ENCODE measurements at places on chromosomes 16 and 17. TPM values are rescaled to one million over a fixed set of nuclear protein-coding genes. Genes with fewer than 3 reads are reported as not detected.
A peak's percentile ranks its signal among the peaks of the same experiment; 100 is the strongest.

- H3K36me3 ChIP-seq: no peaks in the 10 kb centered on the region
- DNase-seq: no peak
- H3K4me3 ChIP-seq: no peak overlapping the region
- no peak overlapping the region for H3K27ac ChIP-seq
- H3K4me1 ChIP-seq: peaks cover 35% of the 10 kb centered on the region
These were observed 3.0 kb downstream of the LASP1 start for GRCh38 chr17:38872671-38873385.

DNA sequence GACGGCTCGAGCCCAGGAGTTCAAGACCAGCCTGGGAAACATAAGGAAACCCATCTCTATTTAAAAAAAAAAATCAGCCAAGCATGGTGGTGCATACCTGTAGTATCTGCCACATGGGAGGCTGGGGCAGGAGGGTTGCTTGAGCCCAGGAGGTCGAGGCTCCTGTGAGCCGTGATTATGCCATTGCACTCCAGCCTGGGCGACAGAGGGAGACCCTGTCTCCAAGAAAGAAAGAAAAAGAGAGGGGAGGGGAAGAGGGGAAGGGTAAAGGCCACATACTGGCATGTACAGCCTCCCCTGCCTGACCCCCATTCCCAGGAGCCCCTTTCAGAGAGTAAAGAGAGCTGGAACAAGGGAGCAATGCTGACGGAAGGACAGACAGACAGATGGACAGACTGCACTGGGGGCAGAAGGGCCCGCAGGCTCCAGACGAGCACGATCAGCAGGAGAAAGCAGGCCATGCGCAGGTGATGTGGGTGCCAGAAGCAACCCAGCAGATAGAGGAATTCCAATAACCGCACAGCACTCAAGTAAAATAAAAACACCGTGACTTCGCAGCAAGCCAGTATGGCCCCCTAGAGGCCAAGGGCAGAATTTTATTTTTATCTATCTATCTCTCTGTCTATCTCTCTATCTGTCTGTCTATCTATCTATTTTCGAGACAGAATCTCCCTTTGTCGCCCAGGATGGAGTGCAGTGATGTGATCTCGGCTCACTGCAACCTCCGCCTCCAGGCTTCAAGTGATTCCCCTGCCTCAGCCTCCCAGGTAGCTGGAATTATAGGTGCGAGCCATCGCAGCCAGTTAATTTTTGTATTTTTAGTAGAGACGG is 27.1 kb upstream of the SNN start:
- H3K36me3 ChIP-seq: no peaks in the 10 kb centered on the region
- peak; percentile 45 for DNase-seq
- H3K27me3 ChIP-seq: peaks cover 2% of the 10 kb centered on the region
- no peak overlapping the region for H3K27ac ChIP-seq
- peaks cover 3% of the 10 kb centered on the region for H3K4me1 ChIP-seq
- H3K4me3 ChIP-seq: no peak overlapping the region

GRCh38 chr17:12656354-12656753 is 9.3 kb upstream of the MYOCD start:
- H3K4me1 ChIP-seq: no peaks in the 10 kb centered on the region
- H3K4me3 ChIP-seq: no peak overlapping the region

GRCh38 chr17:76493505-76494167 is 7.6 kb downstream of the RHBDF2 start:
- no peak overlapping the region for H3K4me3 ChIP-seq
- no peaks in the 10 kb centered on the region for H3K36me3 ChIP-seq
- H3K27me3 ChIP-seq: no peaks in the 10 kb centered on the region
- peak overlapping the region; percentile 42 for H3K27ac ChIP-seq
- DNase-seq: no peak

DNA sequence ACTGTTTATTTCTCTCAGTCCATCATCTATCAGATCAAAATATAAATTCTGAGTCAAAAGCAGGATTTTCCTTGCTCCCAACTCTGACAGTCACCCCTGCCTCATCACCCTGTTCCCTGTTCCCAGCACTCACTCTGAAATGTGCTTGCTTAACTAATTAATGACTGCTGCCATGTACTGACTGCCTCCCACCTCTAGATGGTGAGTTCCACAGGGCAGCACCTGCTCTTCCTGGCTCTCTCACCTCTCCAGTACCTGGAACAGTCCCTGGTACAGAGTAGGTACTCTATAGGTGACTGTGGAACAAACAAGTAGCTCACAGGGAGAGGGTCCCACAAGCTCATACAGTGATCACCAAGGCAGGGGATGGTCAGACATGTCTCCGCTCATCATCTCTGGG is 114.3 kb upstream of the C16orf82 start:
- DNase-seq: no peak
- no peaks in the 10 kb centered on the region for H3K27me3 ChIP-seq
- H3K36me3 ChIP-seq: no peaks in the 10 kb centered on the region
- H3K27ac ChIP-seq: no peak overlapping the region
- no peak overlapping the region for H3K4me3 ChIP-seq

GRCh38 chr17:45164734-45165269 is 3.1 kb downstream of the HEXIM2 start:
- H3K27ac ChIP-seq: no peak overlapping the region
- no peak overlapping the region for H3K4me3 ChIP-seq
- DNase-seq: no peak
- H3K4me1 ChIP-seq: peaks cover 7% of the 10 kb centered on the region

- H3K36me3 ChIP-seq: no peaks in the 10 kb centered on the region
- DNase-seq: no peak
- no peak overlapping the region for H3K4me3 ChIP-seq
- H3K27me3 ChIP-seq: no peaks in the 10 kb centered on the region
These were observed 696.9 kb downstream of the KCNJ2 start for GRCh38 chr17:70865993-70866804.

GRCh38 chr17:75927286-75927922 is 13.4 kb downstream of the FBF1 start:
- no peaks in the 10 kb centered on the region for H3K4me1 ChIP-seq
- H3K4me3 ChIP-seq: no peak overlapping the region
- H3K27me3 ChIP-seq: no peaks in the 10 kb centered on the region
- no peaks in the 10 kb centered on the region for H3K36me3 ChIP-seq
- no peak overlapping the region for H3K27ac ChIP-seq

- no peak overlapping the region for H3K27ac ChIP-seq
- H3K27me3 ChIP-seq: no peaks in the 10 kb centered on the region
- H3K4me1 ChIP-seq: no peaks in the 10 kb centered on the region
- no peaks in the 10 kb centered on the region for H3K36me3 ChIP-seq
- H3K4me3 ChIP-seq: no peak overlapping the region
These were observed 144.2 kb upstream of the CORO6 start for GRCh38 chr17:29766796-29767327.

GRCh38 chr17:31907342-31907962 is 5.9 kb upstream of the UTP6 start:
- no peak overlapping the region for H3K4me3 ChIP-seq
- H3K36me3 ChIP-seq: no peaks in the 10 kb centered on the region
- no peak overlapping the region for H3K27ac ChIP-seq
- H3K27me3 ChIP-seq: peaks cover 6% of the 10 kb centered on the region
- no peaks in the 10 kb centered on the region for H3K4me1 ChIP-seq
- peak; percentile 78 for DNase-seq

DNA sequence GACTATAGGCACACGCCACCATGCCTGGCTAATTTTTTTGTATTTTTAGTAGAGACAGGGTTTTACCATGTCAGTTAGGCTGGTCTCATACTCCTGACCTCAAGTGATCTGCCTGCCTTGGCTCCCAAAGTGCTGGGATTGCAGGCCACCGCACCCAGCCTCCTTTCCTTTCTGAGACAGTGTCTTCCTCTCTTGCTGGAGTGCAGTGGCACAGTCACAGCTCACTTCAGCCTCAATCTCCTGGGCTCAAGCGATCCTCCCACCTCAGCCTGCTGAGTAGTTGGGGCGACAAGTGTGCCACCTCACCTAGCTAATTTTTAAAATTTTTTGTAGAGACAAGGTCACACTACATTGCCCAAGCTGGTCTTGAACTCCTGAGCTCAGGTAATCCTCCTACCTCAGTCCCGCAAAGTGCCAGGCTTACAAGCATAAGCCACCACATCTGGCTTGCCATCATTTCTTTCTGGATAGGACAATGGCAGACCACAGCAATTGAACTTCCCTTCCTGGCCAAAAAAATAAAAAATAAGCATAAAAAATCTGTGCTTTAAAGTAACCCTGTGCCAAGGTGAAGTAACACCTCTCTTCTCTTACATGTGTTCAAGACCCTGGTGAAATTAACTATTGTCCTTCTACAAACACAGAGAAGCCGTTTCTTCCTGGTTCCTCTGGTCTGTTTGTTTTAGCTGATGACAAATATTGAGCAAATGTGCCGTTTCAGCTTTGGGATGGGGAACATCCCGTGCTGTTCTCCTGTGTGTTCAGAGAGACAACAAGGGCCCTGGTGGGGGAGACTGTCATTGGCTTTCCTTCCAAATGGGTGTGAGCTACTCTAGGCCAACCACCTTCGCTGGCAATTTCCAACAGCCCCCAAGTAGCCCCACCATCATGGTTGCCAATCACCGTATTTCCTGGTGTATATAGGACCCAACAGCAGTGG is 60.2 kb downstream of the EMP2 start:
- H3K4me1 ChIP-seq: no peaks in the 10 kb centered on the region
- no peak for DNase-seq
- H3K27me3 ChIP-seq: no peaks in the 10 kb centered on the region
- H3K36me3 ChIP-seq: no peaks in the 10 kb centered on the region
- H3K27ac ChIP-seq: no peak overlapping the region

DNA sequence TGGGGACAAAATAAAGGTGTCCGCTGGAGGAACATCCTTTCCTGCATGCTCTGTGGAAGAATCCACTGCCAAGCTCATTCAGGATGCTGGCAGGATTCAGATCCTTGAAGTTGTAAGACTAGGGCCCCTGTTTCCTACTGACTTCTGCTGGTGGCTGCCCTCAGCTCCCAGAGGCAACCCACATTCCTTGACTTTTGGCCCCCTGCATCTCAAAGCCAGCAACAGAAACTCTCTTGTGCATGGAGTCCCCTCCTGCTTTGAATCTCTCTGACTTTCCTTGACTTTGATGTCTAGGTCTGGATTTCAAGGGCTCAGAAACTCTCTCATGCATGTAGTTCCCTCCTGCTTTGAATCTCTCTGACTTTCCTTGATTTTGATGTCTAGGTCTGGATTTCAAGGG is 461.5 kb downstream of the WWOX start:
- no peak overlapping the region for H3K27ac ChIP-seq
- no peaks in the 10 kb centered on the region for H3K4me1 ChIP-seq
- DNase-seq: no peak
- no peaks in the 10 kb centered on the region for H3K36me3 ChIP-seq
- no peaks in the 10 kb centered on the region for H3K27me3 ChIP-seq

- H3K27me3 ChIP-seq: no peaks in the 10 kb centered on the region
- DNase-seq: no peak
- H3K4me1 ChIP-seq: peaks cover 13% of the 10 kb centered on the region
- no peak overlapping the region for H3K27ac ChIP-seq
These were observed 2.0 kb downstream of the TMUB2 start for GRCh38 chr17:44188576-44189403.

DNA sequence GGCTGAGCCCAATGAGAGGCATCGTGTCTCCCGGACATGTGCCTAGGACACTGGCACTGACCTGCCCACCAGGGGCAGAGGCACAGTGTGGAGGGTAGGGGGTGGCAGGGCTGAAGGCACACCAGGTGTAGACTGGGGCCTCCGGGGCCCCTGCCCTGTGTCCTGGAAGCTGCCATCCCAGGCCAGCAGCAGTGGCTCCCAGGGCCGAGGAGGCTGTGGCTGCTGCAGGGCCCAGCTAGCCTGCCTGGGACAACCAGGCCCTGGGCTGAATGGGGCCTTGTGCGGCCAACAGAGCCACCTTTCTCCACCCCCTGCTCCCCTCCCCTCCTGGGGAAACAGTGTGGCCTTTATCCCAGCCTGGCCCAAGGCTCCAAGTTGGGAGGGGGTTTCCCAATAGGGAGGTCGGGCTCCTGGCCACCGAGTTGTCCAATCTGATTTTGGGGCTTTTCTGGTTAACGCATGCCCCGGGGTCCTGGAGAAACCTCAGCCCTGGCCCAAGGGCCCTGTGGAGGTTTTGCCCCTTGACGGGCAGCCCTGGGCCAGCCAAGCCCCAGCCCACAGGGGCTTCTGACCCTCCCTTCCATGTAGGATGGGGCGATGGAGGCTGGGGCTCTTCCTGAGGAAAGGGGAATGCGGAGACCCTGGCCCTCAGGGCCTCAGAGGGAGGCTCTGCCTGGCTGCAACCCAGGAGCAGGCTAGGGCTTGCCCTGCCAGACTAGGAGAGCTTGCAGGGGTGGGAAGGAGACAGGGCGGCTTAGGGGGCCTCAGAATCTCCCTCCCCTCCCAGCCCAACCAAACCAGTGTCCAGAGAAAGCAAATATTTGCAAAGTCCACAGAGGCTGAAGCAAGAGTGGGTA is 4.2 kb downstream of the MTSS2 start:
- DNase-seq: no peak
- H3K27me3 ChIP-seq: no peaks in the 10 kb centered on the region
- no peak overlapping the region for H3K4me3 ChIP-seq
- peaks cover 7% of the 10 kb centered on the region for H3K36me3 ChIP-seq
- H3K27ac ChIP-seq: no peak overlapping the region

Gene CD79B
- 2.1 TPM for total RNA-seq

Gene DCTN5
- 80.8 TPM for total RNA-seq

Gene MT1A
- 8.4 TPM for total RNA-seq

Gene BRIP1
- total RNA-seq: 12.2 TPM

Gene USP43
- 0.16 TPM for total RNA-seq

Measured in endothelial cell of umbilical vein (primary cell).